Stimulated activated CD8-positive, alpha-beta memory T cell treated with anti-CD3 and anti-CD28 coated beads, Interleukin-2, amount 100 ng/mL, for 1 hour (primary cell): ENCODE measurements at places on chromosomes 5 and 9.

DNA sequence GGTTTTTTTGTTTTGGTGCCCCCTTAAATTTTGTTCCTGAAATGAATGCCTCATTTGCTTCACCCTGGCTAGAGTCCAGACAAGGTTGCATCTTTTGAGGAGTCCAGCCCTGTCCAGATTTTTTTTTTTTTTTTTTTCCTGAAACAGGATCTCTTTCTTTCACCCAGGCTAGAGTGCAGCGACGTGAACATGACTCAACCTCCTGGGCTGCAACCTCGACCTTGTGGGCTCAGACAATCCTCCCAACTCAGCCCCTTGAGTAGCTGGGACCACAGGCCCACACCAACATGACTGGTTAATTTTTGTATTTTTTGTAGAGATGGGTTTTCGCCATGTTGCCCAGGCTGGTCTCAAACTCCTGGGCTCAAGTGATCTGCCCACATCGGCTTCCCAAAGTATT lies 469.0 kb upstream of the BRINP1 start:
- no peak for DNase-seq

GRCh38 chr9:33677506-33677809 lies 117.9 kb upstream of the PRSS3 start:
- DNase-seq = no peak

DNA sequence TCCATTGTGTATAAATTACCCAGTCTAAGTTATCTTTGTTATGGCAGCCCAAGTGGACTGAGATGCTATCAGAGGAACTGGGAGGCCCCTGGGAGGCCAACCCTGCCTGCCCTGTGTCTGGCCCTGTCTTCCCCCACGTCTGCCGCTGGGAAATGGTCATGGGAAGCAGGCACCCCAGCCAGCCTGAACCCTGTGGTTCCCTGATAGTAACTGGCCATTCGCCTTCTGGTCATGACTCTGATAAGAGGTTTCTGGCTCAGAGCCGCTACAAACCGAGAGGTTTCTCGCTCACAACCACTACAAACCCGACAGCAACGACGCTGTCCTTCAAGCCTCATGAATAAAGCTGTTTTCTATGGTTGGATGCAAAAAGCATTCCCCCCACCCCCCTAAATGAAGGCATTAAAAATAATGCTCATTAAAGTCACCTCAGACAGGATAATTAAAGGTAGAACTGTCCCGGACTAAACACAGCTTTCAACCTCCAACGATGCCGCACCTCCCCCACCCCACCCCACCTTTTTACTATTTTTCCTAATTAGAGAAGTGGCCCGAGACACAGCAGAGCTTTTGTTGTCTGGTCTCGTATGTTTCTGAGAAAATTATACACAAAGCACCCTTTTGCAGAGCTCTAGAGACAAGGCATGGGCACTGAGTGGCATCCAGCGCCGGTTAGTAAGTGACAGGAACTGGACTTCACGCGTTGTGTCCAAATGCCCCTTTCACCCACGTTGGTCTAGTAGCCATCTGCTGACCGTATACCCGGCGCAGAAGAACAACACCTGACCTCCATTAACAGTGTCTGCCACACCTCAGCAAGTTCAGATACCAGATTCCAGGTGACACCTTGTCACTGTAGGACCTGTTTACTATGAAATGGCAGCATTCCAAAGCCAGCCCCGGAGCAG lies 140.8 kb downstream of the COL23A1 start:
- no peak for DNase-seq

- DNase-seq = no peak
These were observed 225.4 kb upstream of the DAB2 start for GRCh38 chr5:39650008-39650762.

GRCh38 chr5:39167141-39167971 lies 52.0 kb downstream of the FYB1 start:
- DNase-seq = no peak

DNA sequence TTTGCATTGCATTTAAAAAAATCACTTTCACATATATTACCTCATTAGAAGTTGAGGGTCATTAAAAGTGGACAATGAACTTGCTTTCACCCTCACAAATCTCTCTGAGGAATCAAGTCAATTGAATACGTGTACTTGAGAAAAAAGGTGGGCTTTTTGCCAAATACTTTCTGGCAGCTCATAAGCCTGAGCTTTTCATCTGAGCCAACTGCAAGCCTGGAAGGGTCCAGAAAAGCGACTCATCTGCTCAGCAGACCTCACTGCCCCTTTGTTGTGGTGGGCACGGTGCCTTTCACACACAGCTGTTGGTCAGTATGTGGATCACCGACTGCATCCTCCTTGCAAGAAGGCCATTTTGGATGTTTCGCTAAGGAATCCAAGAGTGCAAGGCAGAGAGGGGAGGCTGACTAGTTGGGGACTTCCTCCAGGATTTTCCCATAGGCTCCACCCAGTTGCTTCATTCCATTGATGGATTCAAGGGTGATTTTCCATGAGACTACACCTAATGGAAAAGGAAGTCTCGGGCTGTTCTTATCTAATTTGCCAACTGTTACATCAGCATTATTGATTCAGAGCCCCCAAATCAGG lies 564.7 kb downstream of the PDE4D start:
- DNase-seq = no peak

GRCh38 chr5:83567741-83568140 lies 96.2 kb downstream of the VCAN start:
- DNase-seq = no peak

GRCh38 chr5:180143656-180144364 lies 65.2 kb downstream of the RASGEF1C start:
- DNase-seq = no peak

DNA sequence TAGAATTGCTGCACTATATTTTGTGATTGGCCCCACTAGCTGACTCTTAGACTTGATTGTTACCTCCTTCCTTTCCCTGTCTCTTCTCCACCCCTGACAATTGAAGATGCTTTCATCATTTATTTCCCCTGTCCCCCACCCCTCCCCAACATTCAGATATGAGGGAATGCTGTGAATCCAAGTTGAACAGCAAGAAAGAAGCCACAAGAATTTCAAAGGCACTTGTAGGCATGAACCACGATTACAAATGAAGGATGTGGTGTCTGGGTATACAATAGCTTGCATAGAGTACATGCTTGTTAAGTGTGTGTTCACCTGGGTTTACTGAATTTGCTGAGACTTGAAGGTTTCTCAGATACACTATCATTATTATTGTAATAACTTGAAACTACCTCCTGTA lies 78.3 kb upstream of the TRIO start:
- DNase-seq = no peak

- no peak for DNase-seq
These were observed 38.0 kb downstream of the RIGI start for GRCh38 chr9:32487981-32488380.

DNA sequence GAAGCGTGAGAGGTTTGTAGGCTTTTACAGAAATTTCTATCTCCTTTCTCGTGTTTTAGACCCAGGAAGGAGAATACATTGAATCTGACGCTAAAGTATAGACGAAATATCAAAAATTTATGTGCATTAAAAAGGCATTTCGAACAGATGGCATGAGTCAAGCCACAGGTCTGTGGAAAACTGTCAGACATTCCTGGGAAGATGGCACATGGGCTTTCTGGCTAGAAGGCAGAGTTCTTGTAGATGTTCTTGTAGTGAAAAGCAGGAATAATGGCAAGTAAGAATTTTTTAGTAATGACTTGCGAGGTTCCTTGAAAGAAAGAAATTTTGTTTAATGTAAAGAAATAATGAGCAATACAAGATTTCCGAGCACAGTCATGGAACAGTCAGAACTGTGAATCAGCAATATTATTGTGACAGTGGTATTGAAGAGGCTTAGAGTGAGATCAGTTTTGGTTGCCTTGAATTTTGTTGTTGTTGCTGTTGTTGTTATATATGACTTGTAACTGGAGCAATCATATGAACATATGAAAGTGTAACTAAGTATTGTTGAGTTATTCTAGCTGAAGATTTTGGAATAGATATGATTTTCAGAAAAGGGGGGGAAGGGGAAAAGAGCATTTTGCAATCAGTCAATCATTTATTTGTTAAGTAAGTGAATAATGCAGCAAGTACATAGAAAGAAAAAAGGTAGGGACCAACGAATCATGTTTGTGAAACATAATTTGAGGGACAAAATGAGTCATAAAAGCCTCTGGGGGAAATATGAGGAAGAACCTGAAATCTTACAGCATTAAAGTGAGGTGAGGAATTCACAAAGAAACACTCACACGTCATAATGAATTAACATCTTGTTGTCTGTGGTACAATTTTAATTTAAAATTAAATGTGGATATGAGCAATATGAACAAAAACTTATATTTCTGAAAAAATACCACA lies 339.0 kb upstream of the CTNND2 start:
- no peak for DNase-seq

GRCh38 chr9:130394320-130394719 lies 50.4 kb upstream of the ASS1 start:
- DNase-seq = no peak

- DNase-seq = no peak
These were observed 92.8 kb downstream of the TAF11L14 start for GRCh38 chr5:17727098-17727497.

GRCh38 chr5:151562019-151562707 lies 29.0 kb downstream of the FAT2 start:
- DNase-seq = no peak

- no peak for DNase-seq
These were observed 1020.7 kb downstream of the PTPRD start for GRCh38 chr9:9592104-9592503.

- DNase-seq = no peak
These were observed 82.8 kb downstream of the CRB2 start for GRCh38 chr9:123438821-123439220.

DNA sequence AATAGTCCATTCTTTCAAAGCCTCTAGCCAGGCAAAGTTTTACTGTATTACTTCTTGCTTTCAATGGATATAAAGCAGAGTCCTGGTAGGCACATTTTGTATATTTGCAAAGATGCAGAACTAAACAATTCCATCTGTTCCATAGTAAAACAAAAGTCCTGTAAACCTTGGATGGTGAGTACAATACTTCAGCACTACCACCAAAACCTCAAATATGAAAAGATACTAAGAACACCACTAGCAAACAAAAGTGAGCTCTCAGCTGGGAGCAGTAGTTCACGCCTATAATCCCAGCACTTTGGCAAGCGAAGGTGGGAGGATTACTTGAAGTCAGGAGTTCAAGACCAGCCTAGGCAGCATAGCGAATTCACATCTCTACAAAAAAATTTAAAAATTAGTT lies 195.0 kb downstream of the MSX2 start:
- no peak for DNase-seq

- no peak for DNase-seq
These were observed 154.5 kb downstream of the AOPEP start for GRCh38 chr9:94881023-94881422.

GRCh38 chr9:20353931-20354652 lies 268.2 kb downstream of the MLLT3 start:
- DNase-seq = no peak

DNA sequence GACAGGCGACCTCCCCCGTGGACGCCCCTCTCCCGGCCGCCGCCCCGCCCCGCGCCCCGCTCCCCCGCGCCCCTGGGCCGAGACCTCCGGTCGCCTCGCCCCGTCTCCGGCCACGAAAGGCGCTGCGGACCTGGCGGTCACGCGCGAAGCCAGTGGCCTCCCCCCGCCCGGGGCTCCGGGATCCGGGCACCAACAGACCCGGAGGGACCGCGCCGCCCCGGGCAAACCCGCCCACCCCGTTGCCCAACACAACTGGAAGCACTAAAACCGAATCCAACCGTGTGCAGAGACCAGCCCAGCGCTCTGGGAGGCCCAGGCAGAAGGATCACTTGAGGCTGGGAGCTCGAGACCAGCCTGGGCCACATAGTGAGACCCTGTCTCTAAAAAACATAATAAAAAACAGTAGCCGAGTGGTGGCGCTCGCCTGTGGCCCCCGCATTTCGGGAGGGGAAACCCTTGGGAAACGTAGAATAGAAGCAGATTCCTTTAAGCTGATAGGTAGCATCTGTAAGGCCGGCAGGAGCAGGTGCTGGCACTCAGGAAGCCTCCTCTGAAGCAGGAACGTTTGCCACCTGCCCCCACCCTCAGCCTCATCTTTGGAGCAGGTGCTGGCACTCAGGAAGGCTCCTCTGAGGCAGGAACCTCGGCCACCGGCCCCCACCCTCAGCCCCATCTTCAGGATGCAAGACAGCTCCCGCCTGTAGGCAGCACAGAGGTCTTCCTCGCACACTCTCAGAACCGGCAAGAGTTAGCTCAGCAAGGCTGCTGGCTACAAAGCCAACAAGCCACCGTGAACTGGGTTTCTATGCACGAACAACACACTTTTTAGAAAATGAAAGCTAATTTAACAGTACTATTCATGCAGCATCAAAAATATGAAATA lies 4.6 kb upstream of the SLC9A3 start:
- no peak for DNase-seq

GRCh38 chr9:4583001-4583400 lies 79.1 kb upstream of the PLPP6 start:
- no peak for DNase-seq

- no peak for DNase-seq
These were observed 35.5 kb downstream of the OLFML2A start for GRCh38 chr9:124812441-124812876.

GRCh38 chr5:58759745-58760144 lies 176.9 kb downstream of the RAB3C start:
- no peak for DNase-seq

GRCh38 chr5:56094579-56095361 lies 100.0 kb upstream of the IL6ST start:
- no peak for DNase-seq

DNA sequence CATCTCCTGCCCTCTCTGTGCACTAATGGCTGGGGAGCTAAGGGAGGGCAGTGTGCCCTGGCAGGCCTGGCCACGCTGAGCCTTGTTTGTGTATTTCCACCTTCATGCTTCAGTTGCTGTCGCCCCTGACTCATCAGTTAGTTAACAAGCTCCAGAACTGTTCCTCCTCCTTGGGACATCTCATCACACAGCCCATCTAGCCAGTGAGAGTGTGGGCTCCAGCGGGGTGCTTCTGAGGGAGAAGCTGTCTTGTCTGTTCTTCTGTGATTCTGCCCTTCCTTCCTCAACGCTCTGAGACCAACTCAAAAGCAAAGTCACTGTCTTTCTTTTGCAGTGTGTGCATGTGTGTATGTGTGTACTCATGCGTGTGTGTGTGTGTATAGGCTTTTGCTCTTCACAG lies 58.3 kb upstream of the CPEB4 start:
- DNase-seq = no peak

DNA sequence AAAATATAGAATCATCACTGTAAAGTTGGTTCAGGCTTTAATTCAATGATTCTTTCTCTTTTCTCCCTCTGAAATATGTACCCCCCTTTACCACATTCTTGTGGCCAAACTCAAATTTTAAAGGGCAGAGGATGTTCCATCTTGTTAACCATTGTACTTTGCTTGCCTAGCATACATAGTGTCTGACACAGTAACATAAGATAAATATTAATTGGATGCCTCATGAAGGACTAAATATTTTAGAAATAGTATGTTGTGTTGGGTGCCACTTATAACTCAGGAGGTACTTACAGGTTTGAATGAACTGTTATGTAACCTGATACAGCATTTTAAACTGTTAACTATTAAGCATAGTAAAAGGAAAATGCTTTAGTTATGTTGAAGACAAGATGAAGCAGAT lies 71.5 kb downstream of the NIPBL start:
- DNase-seq = no peak

DNA sequence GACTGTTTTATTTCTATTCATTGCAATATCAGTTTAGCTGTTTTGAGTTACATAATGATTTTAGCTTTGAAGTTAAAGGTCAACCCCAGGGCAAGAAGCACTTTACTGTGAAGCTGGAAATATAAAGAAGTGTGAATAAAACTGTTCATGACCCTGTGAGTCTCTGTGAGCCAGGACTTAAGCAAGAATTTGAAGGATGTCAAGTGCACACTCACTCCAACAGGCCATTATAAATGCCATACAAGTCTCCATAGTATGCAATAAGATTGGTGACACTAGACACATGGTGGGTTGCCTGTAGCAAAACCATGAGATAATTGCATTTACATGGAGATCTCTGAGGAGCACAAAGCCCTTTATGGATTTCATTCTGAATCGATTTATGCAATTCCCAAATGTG lies 318.7 kb upstream of the ITGA1 start:
- no peak for DNase-seq
